ENCODE measurements at places on chromosomes 2 and 18.

DNA sequence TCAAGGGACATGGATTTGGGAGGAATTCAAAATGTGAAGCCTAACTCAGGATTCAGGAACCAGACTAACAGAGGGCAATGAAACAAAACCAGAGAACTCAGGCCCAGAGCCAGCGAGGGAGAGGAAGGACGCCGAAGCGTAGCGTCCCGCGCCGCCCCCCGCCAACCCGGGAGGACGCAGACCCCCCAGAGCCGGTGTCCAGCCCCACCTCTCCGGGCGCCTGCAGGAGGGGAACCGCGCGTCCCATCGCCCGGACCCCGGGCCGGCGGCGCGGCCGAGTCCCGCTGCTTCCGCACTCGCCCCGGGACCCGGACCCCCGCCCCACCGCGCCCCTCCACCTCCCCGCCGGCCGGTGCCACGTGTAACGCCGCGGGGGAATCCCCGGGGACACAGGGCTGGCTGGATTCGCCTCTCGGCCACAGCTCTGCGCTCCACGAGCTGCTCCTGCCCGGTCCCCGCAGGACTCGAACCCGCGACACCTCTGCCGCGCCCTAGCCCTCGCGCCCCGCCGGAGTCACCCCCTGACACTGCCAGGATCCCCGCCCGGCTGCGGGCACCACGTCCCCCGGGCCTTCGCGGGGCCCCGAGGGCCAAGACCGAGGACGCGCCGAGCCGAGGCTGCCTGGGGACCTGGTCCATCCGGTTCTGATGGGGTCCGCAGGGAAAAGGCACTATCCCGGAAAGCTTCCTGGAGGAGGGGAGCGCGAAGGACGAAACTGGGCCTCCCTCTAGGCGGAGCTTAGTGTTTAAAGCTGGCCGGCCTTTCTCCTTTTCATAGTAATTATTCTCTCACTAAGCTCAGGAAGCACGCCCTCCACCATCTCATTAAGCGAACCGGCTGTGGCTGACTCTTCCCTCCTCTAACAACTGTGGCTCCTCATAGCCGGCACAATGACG is 40.4 kb upstream of the FAM124B start:
- DNase-seq, result no peak

- no peak for DNase-seq
These were observed 311.8 kb upstream of the STON1 start for GRCh38 chr2:48218169-48218568.

DNA sequence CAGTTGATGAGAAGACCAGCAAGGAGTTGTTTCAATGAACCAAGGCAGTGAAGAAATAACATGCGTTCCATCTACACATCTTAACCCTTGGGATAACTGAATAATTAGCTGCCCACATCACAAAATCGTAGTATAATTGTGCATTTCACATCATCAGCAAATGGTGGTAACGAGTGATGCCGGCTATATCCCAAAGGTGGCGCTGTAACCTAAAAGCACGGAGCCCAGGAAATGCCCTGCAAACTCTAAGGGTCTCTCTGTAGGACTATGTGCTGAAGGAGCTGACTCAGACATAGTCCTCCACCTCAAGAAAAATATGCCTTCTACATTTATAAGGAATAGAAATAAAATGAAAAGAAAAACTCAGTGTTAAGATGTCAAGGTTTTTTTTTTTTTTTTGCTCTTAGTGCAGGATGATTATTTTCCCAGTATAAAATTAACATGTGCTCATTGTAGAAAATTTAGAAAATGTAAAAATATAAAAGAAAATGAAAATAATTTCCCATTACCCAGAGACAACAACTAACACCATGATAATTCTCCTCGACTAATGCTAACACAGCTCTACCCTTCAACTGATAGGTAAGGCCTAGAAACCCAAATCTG is 23.1 kb upstream of the DSG3 start:
- no peak for DNase-seq

- DNase-seq, result no peak
These were observed 20.4 kb downstream of the RNF144A start for GRCh38 chr2:6937582-6937981.

- DNase-seq, result peak; percentile 29
These were observed 20.9 kb upstream of the COL6A3 start for GRCh38 chr2:237434866-237435311.

GRCh38 chr2:177673602-177674595 is 281.3 kb downstream of the AGPS start:
- no peak for DNase-seq

GRCh38 chr18:78191276-78191675 is 788.3 kb upstream of the SALL3 start:
- DNase-seq, result no peak

- no peak for DNase-seq
These were observed 103.5 kb downstream of the LBH start for GRCh38 chr2:30334762-30335363.

- no peak for DNase-seq
These were observed 300.6 kb downstream of the EIPR1 start for GRCh38 chr2:3076848-3077642.

DNA sequence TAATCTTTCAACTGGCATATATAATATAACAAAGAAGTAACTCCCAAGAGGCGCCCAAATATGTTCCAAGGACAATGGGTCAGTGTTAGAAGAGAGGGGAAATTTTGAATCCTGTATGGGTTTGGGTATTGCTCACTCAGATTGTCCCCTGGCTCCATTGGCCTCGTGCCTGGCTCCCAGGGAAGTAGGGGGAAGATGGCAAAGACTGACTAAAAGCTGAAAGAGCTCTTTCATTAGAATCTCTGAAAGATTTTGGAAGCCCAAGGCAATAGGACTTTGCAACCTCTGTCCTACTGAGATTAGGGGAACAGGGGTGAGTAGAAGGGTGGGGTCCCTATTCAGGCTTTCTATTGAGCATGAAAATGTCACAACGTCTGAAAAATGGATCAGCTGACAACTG is 1272.8 kb upstream of the ZEB2 start:
- no peak for DNase-seq

DNA sequence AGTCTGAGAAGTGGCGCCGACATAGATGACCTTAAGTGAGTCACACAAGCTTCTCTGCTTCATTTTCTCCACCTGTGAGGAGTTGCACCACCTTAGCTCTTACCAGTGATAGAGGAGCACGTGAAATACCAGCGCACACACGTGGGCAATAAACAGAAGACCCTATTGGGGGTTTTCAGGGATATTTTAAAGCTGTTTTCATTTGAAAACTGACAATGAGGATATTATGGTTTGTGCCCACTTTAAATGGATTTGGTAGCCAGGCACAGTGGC is 47.3 kb upstream of the FZD7 start:
- no peak for DNase-seq

- DNase-seq, result no peak
These were observed 58.3 kb upstream of the MAPRE3 start for GRCh38 chr2:26911911-26912861.

DNA sequence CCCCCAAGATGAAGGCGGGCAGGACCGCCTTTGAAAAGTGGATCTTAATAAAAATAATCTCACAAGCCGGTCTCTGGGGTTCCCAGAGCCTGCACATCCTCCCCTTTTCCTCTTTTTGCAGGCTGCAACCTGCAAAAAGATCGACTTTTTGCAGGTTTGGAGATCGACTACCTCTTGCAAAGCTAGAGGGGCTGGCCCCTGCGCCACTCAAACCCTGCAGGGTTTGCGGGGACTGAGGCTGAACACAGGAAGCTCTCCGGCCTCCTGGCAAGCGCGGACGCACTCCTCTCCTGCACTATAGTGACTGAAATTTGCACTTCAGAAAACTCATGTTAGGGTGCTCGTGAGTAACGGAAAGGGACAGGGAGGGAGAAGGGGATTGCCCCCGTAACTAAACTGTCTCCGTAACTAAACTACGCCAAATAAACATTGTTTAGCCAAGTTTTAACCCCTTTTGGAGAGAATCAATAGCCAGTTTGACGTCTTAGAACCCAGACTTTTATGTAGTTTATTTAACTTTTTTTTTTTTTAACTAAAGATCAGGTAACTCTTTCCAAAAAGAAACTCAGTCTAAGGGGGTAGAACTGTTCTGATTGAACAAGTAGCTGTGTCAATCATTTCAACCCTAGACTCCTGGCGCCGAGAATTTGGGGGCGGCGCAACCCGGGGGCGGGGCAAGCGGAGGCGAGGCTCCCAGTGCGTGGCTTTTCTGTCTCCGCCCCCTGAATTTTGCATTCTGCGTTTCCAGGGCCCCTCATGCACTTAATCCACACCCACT is 2.5 kb downstream of the IGFBP5 start:
- no peak for DNase-seq

DNA sequence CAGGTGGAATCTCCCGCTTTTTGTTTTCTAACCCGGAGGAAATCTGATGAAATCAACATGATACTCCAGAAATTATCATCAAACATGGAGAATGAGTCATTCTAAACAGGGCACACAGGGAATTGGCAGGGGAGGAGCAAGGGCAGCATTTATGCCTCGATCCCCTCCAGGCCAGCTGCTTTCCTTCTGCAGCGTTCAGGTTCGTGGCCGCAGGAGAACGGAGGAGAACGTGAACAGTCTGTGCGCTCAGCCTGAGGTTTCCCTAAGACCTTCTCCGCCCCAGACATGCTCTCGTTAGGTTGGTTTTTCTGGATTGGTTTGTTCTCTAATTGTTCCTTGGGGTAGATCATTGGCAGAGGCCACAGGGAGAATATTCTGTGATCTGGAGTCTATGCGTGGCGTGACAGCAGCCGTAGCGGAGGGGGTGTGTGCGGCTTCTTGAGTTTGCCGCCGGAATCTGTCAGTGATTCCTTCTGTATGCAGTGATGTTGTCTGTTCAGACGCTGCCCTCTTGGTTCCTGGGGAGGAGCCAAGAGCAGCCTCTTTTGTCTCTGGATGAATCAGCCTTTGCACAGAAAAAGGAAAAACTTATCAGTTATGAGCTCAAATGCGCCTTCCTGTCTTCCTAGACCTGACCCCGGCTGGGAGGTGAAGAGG is 75.9 kb downstream of the SH3BP4 start:
- no peak for DNase-seq

GRCh38 chr2:233063269-233063975 is 3.3 kb downstream of the INPP5D start:
- peak; percentile 85 for DNase-seq

- DNase-seq, result no peak
These were observed 150.2 kb downstream of the NCKAP5 start for GRCh38 chr2:133418021-133418420.

DNA sequence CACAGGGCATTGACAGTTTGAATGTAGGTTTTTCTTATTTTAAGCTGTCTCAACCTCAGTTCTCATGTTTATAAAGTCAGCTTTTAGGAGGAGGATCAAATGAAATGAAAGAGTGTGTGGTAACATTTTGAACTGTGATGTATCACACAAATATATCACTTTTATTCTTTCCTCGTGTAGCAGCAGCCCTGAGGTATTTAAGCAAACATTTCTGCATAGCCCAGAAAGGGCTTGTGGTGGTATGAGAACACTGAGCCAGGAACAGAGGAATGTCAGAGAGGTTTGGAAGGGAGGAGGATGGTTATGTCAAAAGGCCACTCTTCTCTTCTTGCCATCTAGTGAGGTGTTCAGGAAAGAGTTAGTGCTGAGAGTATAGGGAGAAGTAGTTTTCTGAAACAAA is 150.2 kb downstream of the PARD3B start:
- DNase-seq, result no peak

DNA sequence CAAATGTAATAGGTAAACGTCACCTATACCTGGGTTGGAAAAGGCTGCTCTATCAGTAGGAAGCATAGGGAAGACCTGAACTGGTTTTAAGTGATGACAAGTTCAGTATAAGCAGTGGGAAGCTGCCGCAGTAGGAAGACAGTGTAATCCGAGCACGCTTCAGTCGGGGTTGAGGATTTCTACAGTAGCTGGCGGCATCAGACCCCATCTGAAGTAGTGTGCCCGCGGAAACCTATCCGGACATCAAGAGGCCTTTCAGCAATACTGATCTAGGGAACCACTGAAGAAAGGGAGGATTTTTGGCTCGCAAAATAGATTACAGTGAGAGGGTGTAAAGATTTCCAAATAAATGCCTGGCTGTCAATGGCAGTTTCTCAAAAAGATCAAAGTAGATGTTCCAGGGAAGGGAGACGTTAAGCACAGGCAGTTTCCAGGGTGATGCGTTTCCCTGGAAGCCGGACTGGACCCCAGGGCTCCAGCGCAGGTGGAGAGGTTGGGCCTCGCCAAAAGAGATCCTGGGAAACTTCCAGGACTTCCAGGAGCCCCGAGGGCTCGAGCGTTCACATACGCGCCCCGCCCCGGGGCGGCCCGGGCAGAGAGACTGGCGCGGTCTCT is 5.3 kb downstream of the LOXL3 start:
- DNase-seq, result no peak

DNA sequence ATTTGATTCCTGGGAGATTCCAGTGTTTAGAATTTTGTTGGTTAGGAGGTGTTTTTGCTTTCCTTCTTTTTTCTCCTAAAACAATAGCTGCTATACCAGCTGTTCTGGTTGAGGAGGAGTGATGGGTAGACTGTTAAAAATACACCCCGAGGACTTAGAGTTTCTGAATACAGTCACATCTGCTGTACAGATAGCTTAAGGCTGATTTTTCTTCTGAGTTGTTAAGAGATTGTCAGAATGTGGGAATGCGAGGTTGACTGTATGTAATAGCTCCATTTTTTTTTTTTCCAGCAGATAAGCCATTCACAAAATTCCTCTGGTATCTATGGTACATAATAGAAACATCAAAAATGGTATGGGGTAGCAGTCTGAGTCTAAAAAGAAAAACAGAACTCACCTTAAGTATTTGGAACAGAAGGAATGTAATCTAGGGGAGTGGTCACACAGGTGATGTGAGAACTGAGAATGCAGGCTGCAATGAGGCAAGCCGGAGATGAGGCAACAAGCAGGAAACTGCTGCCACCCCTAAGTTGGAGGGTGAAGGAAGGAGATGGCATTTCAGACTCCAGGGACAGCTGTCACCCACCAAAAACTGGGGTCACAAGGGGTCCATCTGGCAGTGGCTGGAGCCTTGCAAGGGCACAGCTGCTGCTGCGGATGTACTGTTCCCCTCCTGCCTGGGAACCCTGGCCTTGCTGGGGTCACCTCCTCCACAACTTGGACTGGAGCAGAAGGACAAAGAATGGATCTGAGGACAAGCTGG is 2.4 kb downstream of the DGKD start:
- DNase-seq, result peak; percentile 33

GRCh38 chr18:25225151-25225550 is 126.8 kb downstream of the ZNF521 start:
- no peak for DNase-seq

DNA sequence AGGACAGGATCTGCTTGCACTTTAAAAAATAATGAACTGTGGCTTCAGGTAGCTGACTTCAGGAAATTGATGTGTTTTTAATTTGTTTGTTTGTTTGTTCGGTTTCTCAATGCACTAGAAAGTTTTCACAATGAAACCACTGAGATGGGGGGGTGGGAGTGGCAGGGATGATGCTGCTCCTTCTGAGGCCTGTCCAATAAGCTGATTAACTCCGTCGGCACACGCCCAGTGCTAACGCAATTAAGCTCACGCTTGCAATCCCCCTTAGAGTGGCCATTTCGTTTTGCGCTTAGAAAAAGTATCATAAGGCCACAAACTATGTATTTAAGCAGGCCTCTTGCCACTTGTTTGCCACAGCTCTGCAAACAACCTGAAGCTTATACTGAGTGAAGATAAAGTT is 12.5 kb upstream of the GPR39 start:
- DNase-seq, result no peak

GRCh38 chr2:156626931-156627330 is 190.8 kb downstream of the GPD2 start:
- no peak for DNase-seq

GRCh38 chr2:240956171-240956934 is 42.1 kb upstream of the SNED1 start:
- DNase-seq, result no peak
